ENCODE measurements at places on chromosomes 2 and 18. TPM values are rescaled to one million over a fixed set of nuclear protein-coding genes. Genes with fewer than 3 reads are reported as not detected.
A peak's percentile ranks its signal among the peaks of the same experiment; 100 is the strongest.

DNA sequence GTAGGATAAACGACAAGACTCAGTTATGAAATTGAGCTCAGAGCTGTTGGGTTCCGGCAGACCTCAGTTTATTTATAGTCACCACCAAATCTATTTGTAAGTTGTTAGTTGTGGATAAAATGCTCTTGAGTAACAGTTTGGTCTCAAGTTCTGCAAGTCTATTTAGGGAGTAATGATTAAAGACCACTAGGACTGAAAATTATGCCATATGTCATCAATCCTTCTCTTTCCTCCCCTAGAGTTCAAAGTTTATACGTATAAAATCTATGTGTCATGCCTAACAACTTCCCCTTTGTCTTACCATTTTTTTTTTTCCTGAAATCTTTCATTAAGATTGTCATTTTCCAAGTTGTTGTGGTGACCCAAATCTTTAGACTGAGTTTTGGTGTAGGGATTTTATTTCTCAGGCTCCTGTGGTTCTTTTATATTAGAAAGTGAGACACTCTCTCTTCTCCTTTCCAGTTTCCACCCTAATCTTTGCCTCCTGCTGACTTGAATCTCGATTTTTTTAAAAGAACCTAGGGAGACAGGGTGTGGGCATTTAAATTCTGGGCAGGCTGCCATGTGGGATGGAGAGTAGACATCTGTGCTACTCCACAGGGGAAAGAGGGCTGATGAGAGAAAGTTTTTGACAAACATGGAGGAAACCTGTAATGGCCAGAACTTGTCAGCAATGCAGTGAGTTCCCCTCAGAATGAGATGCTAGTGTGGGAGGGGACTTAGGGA, 51.0 kb downstream of the LAMA3 start:
- DNase-seq, result no peak

- no peak for DNase-seq
Measured at GRCh38 chr18:78507217-78507616, 472.4 kb upstream of the SALL3 start.

DNA sequence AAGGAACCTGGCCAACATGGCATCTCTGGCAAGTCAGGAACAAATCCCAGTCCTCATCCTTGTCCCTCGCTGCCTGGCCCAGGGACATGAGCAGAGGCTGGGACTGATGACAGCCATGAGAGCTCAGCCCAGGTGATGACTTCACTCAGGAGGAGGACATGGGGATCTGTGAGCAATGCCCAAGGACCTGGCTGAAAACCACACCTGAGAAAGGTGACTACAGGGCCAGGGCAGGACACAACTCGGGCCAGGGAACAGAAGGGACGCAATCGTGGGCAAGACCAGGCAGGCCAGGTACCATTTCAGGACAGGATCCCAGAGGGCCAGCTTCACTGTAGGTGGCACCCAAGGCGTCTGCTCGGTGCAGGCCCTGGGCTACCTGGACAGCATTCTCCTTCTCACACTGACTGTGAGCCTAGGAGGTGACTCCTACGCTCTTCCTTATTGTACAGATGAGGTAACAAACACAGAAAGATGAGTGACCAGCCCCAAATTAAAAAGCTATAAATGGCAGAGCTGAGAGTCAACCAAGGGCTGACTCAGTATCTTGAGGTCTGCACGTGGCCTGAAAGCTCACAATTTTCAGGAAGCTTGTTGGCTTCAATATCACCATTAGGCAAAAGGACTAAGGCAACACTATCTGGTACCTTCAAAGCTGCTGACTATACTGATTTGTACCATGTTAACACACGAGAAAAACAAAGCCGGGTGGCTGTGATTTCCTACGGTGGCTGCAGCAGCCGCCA, 141.1 kb downstream of the EIPR1 start:
- DNase-seq, result no peak

The ARHGEF33 gene
- 0.35 TPM for total RNA-seq

DNA sequence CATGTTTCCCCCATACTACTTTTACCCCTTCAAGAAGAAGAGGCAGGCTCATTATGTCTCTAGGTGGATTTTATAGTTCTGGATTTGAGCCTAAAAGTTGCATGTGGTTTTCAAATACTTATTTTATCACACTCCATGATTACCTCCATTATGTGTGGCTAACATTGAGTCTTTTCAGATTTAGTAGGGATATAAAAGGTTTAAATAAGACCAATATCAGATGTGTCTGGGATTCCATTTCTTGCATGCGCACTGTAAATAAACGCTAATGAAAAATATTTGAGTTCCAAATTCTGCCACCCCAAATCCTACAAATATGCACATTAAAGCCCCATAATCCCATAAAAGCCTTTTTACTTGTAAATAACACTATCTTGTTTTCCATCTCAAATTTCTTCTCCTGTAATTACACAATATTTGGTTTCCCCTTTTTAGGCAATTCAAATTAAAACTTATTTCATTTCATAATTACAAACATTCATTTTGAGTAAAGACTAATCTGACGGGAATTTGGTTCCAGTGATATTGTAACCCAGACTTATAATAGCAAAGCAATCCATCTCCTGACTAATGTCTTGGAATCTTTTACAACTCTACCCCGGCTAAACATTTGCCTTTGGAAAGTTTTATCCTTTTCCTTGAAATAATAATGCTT, 600.0 kb downstream of the SLC4A3 start:
- DNase-seq, result no peak

The SCYGR2 gene
- not detected for total RNA-seq

GRCh38 chr2:60821587-60822302, 59.6 kb upstream of the REL start:
- DNase-seq, result no peak

The LHCGR gene
- 1.7 TPM for total RNA-seq

DNA sequence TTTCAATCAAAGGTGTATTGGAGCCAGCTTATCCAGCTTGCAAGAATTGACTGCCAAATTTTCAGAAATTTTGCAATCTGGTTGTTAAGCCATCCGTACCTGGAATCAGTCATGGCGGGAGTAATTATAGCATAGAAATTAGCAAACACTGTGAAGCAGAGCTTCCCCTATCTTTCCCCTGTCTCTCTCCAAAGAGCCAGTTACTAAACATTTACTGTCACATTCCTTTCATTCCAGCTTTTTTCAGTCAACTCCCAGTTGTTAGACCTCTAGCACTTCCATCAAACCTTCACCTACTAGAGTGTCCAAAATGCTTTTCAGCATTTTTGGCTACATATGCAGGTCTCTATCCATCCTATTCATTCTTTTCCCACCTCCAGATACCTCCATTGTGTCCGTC, 137.4 kb downstream of the MC4R start:
- DNase-seq, result no peak

The SP5 gene
- total RNA-seq, result 0.26 TPM

DNA sequence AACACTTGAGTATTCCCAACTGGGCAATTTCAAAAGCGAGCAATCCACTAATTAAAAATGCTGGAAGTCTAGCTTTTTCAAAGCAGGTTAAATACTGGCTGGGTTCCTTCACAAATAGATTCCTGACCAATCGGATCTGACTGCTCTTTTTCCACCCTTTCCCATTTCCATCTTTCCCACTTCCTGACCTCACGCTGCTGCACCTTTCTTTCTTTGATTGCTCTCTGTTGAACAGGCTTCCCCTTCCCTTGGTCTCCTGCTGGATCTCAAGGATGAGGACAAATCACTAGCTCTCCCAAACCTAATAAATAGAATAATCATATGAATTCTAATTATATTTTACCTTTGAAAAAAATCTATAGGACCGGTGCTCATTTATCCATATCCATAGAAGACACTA, 121.2 kb downstream of the TCF4 start:
- DNase-seq, result no peak

GRCh38 chr2:11239666-11240462, 84.6 kb downstream of the SLC66A3 start:
- no peak for DNase-seq

GRCh38 chr18:60684843-60685513, 312.4 kb upstream of the MC4R start:
- DNase-seq, result no peak

The OTOF gene
- 0.26 TPM for total RNA-seq

DNA sequence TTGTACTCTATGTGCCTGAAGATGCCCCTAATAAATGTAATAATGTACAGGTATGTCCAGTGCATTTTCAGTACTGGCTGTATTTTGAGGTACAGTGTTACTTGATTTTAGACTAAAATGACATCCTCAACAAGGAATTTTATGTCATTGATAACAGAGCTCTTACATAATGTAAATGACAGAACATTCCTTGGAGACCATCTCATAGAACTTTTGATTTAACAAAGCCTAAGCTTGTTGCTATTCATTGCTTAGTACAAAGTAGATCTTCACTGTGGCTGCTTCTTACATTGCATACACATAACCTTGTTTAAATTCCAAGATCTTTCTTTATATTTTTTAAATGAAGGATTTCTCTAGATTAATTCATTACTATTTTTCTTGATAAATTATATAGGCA, 24.1 kb downstream of the DYNC1I2 start:
- DNase-seq, result no peak

GRCh38 chr2:200619279-200619678, 33.5 kb downstream of the AOX1 start:
- no peak for DNase-seq

GRCh38 chr2:173773076-173773475, 192.1 kb downstream of the SP3 start:
- DNase-seq, result no peak

GRCh38 chr18:650428-650858, 7.0 kb upstream of the TYMS start:
- no peak for DNase-seq

- DNase-seq, result no peak
Measured at GRCh38 chr2:40372283-40372985, 79.5 kb downstream of the SLC8A1 start.

DNA sequence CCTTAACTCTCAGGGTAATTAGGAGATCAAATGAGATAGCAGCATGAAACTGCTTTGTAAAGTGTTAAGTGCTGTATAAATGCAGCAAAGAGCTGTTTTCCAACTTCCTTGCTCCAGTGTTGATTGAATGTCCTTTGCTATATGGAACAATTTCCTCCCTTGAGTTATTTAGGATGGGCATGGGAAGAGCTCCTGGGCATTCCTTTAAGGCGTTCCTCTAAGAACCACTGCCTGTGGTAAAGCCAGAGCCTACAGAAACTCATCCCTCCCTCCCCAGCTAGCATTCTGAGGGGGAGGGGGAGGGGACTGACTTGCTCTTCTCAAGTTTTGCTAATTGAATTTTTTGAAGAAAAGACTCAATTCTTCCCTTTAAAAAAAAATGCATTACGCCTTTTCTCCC, 1.4 kb downstream of the AKAIN1 start:
- DNase-seq, result no peak

GRCh38 chr2:23091019-23091418, 294.0 kb upstream of the KLHL29 start:
- no peak for DNase-seq

DNA sequence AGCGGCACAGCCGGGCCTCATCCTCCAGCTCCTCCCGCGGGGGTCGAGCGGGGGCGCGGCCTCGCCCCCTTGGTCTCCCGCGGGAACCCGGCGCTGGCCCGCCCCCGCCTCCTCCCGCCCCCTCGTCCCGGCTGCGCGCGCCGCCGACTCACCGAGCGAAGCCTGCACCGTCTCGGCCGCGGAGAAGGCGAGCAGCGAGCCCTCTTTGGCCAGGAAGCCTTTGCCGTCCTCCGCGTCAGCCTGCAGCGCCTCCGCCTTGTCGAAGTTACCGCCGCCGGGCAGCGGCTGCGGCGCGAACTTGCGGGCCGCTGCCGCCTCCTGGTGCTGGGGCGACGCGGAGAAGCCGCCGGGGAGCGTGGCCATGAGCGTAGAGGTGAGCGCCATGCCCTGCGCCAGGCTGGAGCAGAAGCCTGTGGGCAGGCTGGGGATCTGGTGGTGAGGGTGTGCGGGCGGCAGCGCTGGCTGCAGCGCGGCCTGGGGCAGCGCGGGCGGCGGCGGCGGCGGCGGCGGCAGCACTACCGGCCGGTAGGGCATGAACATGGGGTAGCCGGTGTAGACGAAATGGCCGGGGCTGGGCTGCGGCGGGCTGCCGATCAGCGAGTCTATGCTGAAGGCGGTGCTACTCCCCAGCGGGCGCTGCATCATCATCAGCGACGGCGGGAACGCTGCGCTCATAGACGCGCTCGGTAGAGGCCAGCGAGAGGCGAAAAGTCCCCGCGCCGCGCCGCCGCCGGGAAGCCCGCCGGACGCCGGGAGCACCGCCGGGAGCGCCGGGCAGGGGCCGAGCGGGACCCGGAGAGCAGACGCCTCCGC, 683 bp downstream of the GBX2 start:
- DNase-seq, result peak; percentile 89

- DNase-seq, result no peak
Measured at GRCh38 chr2:189543367-189543766, 37.2 kb downstream of the SLC40A1 start.

DNA sequence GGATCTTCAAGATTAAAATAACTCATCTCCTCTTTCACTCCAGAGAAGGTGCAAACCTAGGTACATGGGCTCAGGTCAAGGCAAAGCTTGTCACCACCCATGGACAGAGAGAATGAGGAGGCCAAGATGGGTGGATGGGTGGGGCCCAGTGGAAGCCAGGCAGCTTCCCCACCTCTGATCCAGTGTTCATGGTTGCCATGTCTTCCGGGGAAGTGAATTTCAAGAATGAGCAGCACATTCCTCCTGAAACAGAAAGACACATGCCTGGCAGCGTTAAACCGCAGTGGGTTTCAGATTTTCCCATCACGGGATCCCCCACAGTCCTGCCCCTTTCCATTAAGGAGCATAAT, 301.7 kb downstream of the EIPR1 start:
- no peak for DNase-seq

GRCh38 chr2:72745679-72746368, 80.0 kb downstream of the EXOC6B start:
- no peak for DNase-seq

DNA sequence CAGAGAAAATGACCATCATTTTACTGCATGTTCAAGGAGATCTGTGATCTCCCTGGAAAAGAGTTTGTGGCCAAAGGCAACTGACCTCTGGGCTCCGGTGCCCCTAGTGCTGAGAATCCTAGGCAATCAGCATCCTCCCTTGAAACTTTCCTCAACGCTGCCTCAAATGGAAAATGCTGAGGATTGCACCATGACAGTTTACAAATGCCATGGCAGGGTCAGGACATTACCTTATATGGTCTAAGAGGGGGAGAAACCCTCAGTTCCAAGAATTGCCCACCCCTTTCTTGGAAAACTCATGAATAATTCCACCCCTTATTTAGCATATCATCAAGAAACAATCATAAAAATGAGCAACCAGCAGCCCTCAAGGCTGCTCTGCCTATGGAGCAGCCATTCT, 48.3 kb downstream of the ALPK2 start:
- no peak for DNase-seq

DNA sequence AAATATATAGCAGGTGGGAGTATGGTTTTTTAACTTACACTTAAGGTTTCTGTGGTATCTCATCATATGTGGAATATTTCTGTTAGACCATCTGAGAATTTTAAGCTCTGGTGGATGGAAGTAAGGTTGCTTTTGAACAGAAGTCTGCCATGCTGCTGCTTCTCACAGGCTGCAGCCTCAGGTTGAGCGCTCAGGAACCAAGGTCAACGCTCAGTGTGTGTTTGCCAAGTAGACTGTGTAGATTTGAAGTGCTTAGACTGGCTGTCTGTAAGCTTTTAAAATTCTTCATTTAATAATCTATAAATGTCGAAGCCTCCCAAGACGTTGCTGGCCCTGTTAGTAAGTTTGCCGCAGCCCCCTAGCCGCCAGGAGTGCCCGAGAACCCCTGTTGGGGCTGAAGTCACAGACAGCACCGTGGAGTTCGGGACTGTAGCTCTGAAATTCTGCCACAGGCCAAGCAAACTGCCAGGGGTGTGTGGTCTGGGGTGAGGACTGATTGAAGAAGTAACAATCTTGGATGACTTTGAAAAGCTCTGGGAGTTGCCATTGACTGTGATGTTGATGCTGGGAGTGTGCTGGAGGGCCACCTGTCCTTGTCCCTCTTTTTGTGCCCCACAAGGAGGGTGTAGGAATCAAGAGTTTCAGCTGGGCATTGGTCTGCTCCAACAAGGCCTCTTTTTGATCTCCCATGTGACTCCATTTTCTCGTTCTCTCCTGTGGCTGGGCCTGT, 26.9 kb downstream of the INPP4A start:
- DNase-seq, result peak; percentile 49

All from mesenteric fat pad (tissue), 1 donor.